Adrenal gland (tissue), 19 donors: ENCODE measurements at places on chromosomes 12 and 14. TPM values are rescaled to one million over a fixed set of nuclear protein-coding genes. Genes with fewer than 3 reads are reported as not detected.

Gene FAM222A
- total RNA-seq, result 19.5 TPM

DNA sequence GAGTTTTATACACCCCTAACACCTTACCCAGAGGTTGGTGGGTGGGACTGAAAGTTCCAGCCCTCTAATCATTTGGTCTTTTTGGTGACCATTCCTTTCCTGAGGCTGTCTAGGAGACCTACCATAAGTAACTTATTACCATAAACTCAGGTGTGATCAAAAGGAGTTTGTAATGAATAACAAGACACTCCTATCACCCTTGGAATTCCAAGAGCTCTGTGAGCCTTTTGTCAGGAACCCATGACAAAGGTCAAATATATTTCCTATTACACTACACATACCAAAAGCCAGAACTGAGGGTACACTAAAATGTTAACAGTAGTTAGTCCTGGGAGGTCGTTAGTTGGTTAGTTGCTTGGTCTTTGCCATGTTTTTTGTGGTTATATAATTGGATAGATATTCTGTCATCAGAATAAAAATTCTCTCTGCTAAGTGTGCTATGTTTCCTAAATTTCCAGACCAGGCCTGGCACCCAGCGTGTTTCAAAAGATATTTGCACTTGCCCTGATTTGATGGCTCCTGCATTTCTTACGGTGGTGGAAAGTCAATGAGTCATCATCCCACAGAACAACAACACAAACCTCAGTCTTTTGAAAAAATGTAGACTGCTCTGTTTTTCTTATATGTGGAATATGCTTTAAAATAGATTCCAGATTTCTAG lies 27.0 kb upstream of the AKAP5 start:
- no peaks in the 10 kb centered on the region for H3K27me3 ChIP-seq
- peaks cover 24% of the 10 kb centered on the region for H3K36me3 ChIP-seq
- no peak overlapping the region for H3K4me3 ChIP-seq

DNA sequence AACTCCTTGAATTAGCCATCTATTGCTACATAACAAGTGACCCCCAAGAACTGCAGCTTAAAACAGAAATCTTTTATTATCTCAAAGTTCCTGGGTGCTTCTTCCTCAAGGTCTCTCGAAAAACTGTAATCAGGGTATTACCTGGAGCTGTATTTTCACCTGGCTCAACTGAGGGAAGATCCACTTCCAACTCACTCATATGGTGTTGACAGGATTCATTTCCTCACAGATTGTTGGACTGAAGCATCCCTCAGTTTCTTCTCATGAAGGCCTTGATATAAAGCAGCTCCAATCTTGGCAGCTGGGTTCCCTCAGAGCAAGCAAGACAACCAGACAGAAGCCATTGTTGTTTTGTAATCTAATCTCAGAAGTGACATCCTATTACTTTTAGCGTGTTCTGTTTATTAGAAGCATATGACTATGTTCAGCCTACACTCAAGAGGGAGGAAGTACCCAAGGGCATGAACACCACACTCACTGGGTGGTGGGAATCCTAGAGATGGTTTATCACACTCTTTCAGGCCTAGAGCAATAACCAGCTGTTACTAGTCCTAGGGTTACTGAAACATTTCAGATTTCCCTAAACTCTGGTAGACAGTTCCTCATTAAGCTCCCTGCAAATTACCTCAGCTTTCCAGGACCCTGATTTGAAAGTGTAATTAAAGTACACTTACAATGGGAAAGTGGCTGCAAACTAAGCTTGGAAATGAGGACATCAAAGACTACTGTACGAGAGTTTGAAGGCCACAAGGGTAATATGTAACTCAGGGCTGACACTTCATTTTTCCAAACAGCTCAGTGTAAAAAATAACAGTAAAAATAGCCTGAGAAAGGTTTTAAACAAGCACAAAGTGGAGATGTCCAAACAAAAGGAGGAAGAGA lies 222.2 kb downstream of the SEC23A start:
- H3K4me1 ChIP-seq, result peaks cover 6% of the 10 kb centered on the region
- no peak for DNase-seq
- no peak overlapping the region for H3K4me3 ChIP-seq
- H3K27ac ChIP-seq, result no peak overlapping the region
- no peaks in the 10 kb centered on the region for H3K36me3 ChIP-seq
- no peaks in the 10 kb centered on the region for H3K27me3 ChIP-seq

Gene ERP27
- total RNA-seq, result 1.1 TPM

DNA sequence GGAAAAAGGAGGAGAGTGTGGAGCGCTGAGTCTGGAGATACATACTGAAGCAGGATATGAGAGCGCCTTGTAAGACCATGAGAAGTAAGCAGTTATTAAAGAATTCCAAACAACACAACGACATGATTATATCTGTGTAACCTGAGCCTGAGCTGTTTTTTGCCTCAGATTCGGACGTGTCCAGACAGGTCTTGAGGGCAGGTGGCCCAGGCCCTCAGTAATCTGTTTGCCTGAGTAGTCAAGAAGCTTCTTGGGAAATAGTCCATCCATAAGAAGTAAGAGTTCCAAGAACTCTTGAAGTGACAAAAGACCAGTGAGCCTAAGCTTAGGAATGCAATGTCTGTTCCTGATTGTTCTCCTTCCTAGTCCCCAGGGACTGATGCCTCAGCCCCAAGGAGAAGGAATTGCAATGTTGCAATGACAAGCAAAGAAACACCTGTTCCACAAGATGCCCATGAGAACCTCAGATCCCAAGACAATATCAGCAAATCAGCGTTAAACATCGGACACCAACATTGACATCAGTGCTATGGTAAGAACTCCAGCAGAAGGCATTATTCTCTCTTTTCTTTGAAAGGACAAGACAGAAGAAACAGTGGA lies 34.7 kb upstream of the ADAMTS20 start:
- no peak overlapping the region for H3K27ac ChIP-seq
- no peaks in the 10 kb centered on the region for H3K4me1 ChIP-seq
- no peak for DNase-seq
- H3K27me3 ChIP-seq, result no peaks in the 10 kb centered on the region
- no peaks in the 10 kb centered on the region for H3K36me3 ChIP-seq
- no peak overlapping the region for H3K4me3 ChIP-seq

DNA sequence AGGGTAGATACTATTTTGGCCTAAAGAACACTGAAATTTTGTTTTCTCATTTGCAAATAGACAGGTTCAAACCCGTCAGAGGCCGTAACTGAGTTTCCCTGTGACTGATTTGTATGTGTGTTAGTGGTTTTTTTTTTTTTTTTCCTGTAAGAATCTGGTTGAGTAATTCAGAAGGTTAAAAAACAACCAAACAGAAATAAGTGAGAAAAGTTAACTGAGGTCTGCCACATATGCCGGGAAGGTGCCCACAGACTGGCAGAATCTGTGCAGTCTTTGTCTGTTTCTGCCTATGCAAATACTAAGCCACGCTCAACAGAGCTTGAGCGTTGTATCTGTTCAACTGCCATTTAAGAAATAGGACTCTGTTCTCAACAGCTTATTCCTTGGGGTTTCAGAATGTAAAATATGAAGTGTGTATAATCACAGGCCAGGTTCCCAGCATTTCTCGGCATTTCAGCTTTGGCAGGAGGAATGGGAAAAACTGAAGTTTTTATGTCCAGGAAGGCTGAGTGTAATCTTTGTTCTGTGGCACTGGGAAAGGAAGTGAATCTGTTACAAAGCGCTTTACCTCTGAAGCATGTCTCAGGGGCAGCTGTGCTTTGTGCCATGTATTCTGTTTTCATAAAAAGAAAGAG lies 181.9 kb downstream of the PRKCH start:
- H3K4me1 ChIP-seq, result peaks cover 7% of the 10 kb centered on the region
- H3K36me3 ChIP-seq, result no peaks in the 10 kb centered on the region
- no peak for DNase-seq
- no peaks in the 10 kb centered on the region for H3K27me3 ChIP-seq

Gene LRRC43
- 1.2 TPM for total RNA-seq

Gene ZDHHC22
- not detected for total RNA-seq

DNA sequence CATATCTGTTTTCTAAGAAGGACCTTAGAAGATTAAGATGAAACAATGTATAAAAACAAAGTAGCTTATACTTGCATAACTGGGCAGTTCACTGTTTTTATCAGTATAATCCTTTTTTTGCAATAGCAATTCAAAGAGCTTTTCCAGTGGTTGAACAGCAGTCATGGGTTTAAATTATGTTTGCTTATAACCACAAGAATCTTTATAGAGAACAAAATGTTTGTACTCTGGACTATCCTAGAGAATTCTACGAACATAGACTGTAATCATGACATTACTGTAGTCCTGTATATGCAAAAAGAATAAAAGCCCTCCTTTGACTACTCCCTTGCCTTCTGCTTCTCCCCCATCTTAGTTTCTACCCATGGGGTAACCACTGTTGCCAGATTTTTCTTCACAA lies 5.7 kb downstream of the FAM177A1 start:
- no peaks in the 10 kb centered on the region for H3K27me3 ChIP-seq
- no peak for DNase-seq
- H3K4me3 ChIP-seq, result no peak overlapping the region
- no peak overlapping the region for H3K27ac ChIP-seq

Gene AKAP6
- 8.1 TPM for total RNA-seq

DNA sequence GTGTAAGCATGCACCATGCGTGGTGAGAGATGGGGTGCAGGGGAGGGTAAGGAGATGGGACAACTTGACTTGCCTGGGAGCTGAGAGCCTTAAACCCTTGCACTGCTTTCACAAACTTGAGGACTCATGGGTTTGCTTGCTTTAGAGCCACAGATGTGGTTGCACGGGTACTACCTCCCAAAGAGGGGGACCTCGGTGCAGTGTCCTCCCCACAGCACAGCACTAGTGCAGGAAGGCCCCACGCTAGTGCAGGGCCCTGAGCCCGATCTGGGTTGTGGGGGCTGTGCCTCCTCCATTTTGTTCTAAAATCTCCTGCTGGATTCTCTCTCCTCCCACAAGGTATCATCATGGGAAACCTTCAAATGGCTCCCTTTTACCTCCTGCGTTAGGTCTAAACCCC lies 11.2 kb downstream of the KRT72 start:
- DNase-seq, result no peak
- no peak overlapping the region for H3K27ac ChIP-seq
- no peaks in the 10 kb centered on the region for H3K27me3 ChIP-seq
- H3K4me1 ChIP-seq, result no peaks in the 10 kb centered on the region

GRCh38 chr12:15222219-15222618 lies 1.0 kb upstream of the RERG start:
- no peak overlapping the region for H3K4me3 ChIP-seq
- H3K27me3 ChIP-seq, result no peaks in the 10 kb centered on the region
- DNase-seq, result no peak
- H3K36me3 ChIP-seq, result no peaks in the 10 kb centered on the region
- H3K4me1 ChIP-seq, result no peaks in the 10 kb centered on the region
- H3K27ac ChIP-seq, result peak overlapping the region; percentile 88

GRCh38 chr12:70853326-70853725 lies 67.2 kb downstream of the PTPRR start:
- H3K36me3 ChIP-seq, result no peaks in the 10 kb centered on the region
- no peak overlapping the region for H3K27ac ChIP-seq
- no peak for DNase-seq
- H3K27me3 ChIP-seq, result no peaks in the 10 kb centered on the region

DNA sequence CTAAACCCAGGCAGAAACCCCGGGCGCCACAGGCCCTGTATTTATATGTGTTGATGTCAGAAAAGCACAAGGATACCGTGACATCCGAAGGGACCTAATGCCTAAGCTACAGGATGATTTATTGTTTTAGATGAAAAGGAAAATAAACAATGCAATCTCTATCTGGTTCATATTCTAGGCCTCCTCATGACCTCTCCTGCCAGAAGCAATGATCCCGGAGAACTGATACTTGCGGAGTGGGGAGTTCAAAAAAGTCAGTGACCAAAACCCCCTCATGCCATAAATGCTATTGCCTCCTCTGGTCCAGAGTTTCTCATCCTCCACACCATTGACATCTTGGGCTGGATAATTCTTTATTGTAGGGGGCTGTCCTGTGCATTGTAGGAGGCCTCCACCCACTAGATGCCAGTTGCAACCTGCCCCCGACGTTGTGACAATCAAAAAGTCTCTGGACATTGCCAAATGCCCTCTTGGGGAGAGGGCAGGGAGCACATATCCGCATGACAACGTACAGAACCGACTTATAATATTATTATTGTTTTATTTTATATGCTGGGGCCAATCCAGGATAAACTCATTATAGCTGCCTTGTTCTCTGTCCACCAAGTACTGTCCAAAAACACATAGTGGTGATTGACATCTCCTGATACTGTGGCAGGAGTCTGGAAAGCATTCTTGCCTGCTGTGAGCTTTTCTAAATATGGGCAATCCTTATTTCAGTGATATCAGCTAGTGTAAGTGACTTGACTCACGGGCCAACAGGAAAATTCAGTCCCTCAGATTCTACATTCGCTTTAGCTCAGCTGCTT lies 1.1 kb upstream of the CSRP2 start:
- no peak for DNase-seq
- no peaks in the 10 kb centered on the region for H3K4me1 ChIP-seq
- H3K36me3 ChIP-seq, result no peaks in the 10 kb centered on the region
- H3K27me3 ChIP-seq, result no peaks in the 10 kb centered on the region
- peak overlapping the region; percentile 70 for H3K27ac ChIP-seq

GRCh38 chr14:55117803-55118441 lies 11.1 kb upstream of the LGALS3 start:
- no peaks in the 10 kb centered on the region for H3K27me3 ChIP-seq
- no peaks in the 10 kb centered on the region for H3K36me3 ChIP-seq
- peak overlapping the region; percentile 65 for H3K27ac ChIP-seq
- H3K4me1 ChIP-seq, result peaks cover 5% of the 10 kb centered on the region

- no peaks in the 10 kb centered on the region for H3K4me1 ChIP-seq
- H3K27me3 ChIP-seq, result no peaks in the 10 kb centered on the region
- H3K36me3 ChIP-seq, result no peaks in the 10 kb centered on the region
- no peak overlapping the region for H3K4me3 ChIP-seq
- H3K27ac ChIP-seq, result no peak overlapping the region
- DNase-seq, result no peak
Measured at GRCh38 chr12:118618695-118619094, 242.3 kb downstream of the SUDS3 start.

Gene NRIP2
- total RNA-seq, result 0.87 TPM

- H3K27ac ChIP-seq, result no peak overlapping the region
- H3K36me3 ChIP-seq, result no peaks in the 10 kb centered on the region
- no peaks in the 10 kb centered on the region for H3K27me3 ChIP-seq
- H3K4me3 ChIP-seq, result no peak overlapping the region
- no peaks in the 10 kb centered on the region for H3K4me1 ChIP-seq
Measured at GRCh38 chr12:111076199-111076598, 155.8 kb upstream of the MYL2 start.

Gene SLC39A2
- total RNA-seq, result not detected
